ENCODE measurements at places on chromosomes 11 and 22. TPM values are rescaled to one million over a fixed set of nuclear protein-coding genes. Genes with fewer than 3 reads are reported as not detected.

GRCh38 chr11:46879056-46879585 is 33.0 kb upstream of the CKAP5 start:
- no peak for DNase-seq

DNA sequence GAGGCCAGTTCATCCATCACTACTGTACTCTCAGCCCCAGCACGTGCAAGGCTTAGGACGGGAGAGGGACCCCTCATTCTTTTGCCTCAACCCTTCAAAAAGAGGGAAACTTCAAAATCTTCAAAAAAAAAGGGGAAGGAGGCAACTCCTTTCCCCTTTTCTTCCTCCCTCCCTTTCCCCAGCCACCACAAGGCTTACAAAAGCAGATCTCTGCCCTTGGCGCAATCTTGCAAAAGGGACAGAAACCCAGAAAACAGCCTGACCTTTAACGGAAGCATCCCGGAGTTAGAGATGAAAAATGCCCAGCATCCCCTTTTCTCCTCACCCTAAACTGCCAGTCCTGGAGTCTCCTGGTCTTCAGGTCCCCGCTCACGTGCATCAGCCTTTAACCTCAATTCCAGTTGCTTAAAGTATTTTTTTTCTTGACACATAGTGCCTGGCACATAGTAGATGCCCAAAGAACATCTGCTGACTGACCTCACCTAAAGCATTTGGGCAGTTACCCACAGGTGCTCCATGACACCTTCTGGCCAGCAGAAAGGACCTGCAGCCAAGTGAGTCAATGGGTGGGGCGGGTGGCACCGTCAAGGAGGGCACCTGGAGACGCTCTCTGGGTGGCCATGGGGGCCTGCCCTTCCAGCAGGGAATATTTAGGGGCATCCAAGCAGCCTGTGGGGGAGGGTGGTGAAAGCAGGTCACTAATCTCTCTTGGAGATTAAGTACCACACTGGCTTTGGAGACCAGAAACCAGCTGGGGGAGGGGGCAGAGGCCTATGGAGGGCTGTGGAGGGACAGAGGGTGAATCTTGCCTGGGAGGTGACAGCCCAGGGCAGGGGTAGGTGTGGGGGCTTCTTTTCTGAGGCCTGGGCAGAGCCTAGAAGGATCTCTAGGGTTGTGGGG is 16.3 kb downstream of the NECTIN1 start:
- DNase-seq, result no peak

- DNase-seq, result no peak
Measured at GRCh38 chr11:126969865-126970479, 30.6 kb downstream of the KIRREL3 start.

GRCh38 chr11:122154994-122155393 is 39.0 kb upstream of the BLID start:
- no peak for DNase-seq

DNA sequence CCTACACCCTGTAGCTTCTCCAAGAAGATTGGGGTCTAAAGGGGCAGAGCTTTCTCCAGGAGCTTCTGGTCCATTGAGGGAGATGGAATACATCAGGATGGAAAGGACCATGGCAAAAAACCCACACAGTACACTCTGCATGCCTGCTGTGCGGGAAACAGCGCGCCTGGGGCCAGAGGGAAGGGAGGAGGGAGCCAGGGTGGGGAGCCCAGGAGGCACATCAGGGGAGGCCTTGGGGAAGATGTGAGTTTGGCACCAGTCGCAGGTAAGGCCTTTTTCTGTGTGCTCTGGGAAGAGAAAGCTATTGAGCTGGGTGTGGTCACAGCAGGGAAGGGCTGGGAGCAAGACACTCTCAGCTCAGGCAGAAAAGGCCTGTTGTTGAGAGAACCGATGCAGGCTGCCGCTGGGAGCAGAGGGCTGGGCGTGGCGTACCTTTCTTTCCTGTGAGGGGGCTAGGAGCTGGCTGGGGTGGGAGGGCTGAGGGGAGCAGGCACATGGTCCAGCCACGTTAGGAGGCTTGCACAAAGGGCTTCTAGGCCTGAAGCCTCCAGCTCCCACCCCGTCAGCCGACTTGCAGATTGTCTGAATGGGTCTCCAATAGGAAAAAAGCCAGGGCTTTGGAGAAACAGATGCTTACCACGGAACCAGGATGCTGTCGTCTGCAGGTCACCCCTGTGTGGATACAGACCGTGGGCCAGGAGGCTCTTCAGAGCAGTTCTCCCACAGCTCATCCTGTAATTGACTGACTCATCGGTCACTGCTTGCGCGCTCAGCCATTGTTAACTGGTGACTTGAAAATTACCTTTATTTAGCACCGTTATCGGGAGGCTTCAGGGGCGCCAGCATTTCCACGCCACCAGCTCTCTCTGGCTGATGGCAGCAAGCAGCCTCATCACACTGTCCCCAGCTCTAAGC is 237.3 kb downstream of the ST3GAL4 start:
- DNase-seq, result no peak

DNA sequence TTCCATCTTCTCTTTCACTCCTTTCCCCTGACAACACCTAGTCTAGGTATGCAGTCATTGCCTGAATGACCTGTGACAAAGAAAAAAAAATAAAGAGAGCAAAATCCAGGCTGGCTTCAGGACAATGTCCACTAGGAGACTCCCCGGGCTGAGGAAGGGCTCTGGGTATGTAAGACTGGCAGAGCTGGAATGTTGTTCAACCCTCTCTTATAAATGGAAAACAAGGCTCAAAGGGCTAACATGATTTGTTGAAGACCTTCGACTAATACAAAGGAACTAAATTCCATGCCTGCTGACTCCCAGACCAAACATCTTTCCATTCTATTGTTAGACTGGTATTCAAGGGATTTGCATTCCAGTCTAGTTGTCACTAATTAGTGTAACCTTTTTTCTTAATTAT is 122.2 kb downstream of the ARL14EP start:
- no peak for DNase-seq

DNA sequence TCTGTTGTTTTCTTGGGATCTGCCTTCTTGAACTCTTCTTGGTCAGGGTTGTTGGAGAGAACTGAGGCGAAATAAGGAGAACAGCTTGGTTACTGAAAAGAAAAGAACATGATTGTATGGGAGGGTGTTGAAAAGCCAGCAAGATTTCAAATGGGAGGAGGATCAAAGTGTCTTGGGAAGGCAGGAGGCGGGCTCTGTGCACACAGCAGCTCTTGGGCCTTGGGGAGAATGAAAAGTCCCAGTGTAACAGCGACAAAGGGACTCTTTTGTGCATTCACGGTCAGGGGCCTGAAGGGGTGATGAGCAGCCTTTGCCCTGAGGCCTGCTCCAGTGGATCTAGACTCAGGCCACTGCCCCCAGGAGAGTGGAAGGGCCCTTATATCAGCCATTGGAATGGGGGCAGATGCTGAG is 135.4 kb downstream of the ADAMTS15 start:
- DNase-seq, result no peak

GRCh38 chr11:99791354-99791753 is 770.6 kb downstream of the CNTN5 start:
- no peak for DNase-seq

DNA sequence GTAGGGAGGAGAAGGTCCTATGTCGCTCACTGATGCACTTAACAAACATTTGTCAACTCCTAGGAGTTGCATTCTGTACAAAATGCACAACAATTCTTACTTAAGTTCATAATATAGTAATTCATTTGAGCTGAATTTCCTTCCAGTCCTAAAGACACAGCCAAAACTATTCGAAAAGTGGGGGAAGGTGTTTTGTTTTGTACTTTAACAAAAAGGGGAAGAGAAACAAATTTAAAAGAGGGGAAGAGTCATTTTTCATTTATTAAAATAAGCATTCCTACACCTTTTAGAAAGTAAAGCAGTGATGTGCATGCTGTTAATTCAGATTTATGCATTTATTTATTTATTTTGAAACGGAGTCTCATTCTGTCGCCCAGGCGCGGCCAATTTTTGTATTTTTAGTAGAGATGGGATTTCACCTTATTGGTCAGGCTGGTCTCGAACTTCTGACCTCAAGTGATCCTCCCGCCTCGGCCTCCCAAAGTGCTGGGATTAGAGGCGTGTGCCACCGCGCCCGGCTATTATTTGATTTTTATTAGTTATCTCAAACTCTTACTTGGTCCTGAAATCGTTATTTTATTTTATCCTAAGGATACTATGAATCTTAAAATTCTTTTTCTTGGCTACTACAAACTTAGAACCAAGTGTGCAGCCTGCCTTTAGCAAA is 1.1 kb upstream of the FANCF start:
- no peak for DNase-seq

- no peak for DNase-seq
Measured at GRCh38 chr11:74357449-74357848, 40.8 kb downstream of the PGM2L1 start.

GRCh38 chr11:17572359-17572690 is 25.3 kb downstream of the OTOG start:
- no peak for DNase-seq

- no peak for DNase-seq
Measured at GRCh38 chr11:130909650-130910049, 6.6 kb downstream of the SNX19 start.

DNA sequence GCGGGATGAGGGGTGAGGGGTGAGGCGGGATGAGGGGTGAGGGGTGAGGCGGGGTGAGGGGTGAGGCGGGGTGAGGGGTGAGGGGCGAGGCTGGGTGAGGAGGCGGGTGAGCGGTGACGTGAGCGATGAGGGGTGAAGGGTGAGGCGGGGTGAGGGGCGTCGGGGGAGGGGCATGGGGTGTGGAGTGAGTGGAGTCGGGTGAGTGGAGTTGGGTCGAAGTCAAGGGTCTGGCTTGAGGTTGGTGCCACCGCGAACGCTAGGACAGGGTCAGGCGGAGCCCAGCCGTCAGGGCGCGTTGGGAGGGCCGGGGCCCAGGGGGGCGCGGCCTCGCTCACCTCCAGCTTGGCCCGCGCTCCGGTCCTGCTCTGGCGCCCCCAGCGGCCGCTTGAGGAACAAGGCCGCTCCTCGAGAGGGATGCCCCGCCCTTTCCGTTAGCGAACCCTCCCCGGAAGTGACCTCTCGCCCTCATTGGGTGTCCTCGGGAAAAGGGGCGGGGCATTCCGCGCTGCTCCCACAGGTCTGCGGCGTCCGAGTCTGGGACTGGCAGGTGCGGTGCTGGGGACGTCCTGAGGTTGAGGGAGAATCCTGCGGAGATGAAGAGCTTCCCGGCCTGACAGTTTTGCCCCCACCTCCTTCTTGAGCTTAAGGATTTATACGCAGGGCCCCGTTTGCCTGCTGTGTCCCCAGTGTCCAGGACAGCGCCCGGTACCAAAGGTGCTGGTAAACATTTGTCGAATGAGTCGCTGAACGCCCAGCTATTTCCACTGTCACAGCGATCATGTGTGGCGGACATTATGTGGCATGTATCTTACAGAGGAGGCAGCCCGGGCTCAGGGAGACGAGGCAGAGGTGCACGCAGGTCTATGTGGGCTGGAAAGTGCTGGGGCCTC is at the start of gene SYCE3:
TSS of gene SYCE3 (minus strand) at position 397 of the 890 bp plus-strand sequence. CDS start 6,514 bp downstream, outside the sequence.
- no peak for DNase-seq

GRCh38 chr11:113928311-113928710 is 23.7 kb downstream of the HTR3B start:
- DNase-seq, result no peak

GRCh38 chr11:120674542-120674941 is 163.0 kb downstream of the GRIK4 start:
- DNase-seq, result peak; percentile 54

GRCh38 chr22:30575859-30576258 is 1.4 kb upstream of the GAL3ST1 start:
- DNase-seq, result no peak

- DNase-seq, result no peak
Measured at GRCh38 chr22:37734964-37735451, 38.2 kb downstream of the TRIOBP start.

DNA sequence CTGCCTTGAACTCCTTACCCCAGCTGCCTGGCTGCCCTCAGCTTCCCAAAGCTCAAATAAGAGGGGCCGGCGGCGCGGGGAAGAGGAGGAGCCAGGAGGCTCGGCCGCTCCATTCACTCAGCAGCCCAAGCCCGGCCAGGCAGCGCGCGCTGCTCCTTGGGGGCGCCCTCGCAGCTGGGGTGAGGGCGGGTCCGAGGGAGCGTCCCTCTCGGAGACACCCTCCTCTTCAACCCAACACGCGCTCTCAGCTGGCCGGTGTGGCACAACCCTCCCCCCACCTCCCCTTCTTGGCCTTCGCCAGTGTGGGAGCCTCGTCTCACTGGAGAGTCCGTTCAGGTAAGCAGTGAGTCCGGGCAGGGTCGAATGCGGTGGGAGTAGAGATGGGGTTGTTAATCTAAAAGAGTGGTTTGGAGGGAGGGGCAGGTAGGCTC is at the start of gene WT1:
TSS of gene WT1 (minus strand) at position 29 of the 431 bp plus-strand sequence.
- DNase-seq, result no peak

DNA sequence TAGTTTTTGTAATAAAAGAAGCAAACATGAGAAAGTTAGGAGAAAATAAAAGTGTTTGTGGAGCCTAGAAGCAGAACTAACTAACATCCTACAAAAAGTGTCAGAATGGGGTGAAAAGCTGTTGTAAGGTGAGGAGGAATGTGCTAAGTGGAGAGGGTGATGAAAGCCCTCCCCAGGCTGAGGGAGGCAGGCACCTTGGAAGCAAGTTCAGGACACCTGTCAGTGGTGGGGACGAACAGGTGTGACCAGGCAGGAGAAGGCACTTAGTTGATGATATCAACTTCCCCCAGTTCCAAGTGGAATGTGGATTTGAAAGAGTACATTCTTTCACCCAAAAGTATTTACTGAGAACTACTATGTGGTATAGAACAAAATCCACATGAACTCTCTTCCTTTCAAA is 18.7 kb upstream of the BMAL1 start:
- DNase-seq, result no peak

GRCh38 chr22:44403166-44403565 is 90.4 kb upstream of the SHISAL1 start:
- no peak for DNase-seq

CCDC73 gene
- not detected for total RNA-seq

GDPD4 gene
- not detected for total RNA-seq

C11orf91 gene
- total RNA-seq, result not detected

KDM4E gene
- total RNA-seq, result not detected

OSBP2 gene
- total RNA-seq, result 1.7 TPM

TMEM134 gene
- 74.0 TPM for total RNA-seq

BIRC3 gene
- total RNA-seq, result 17.8 TPM
